ENCODE measurements at places on chromosomes 13 and 19.

- DNase-seq: no peak
Measured at GRCh38 chr13:33678084-33678483, 139.9 kb upstream of the RFC3 start.

GRCh38 chr13:97278435-97279411 lies 56.6 kb downstream of the MBNL2 start:
- no peak for DNase-seq

- DNase-seq: no peak
Measured at GRCh38 chr19:18876865-18877264, 19.1 kb downstream of the CERS1 start.

DNA sequence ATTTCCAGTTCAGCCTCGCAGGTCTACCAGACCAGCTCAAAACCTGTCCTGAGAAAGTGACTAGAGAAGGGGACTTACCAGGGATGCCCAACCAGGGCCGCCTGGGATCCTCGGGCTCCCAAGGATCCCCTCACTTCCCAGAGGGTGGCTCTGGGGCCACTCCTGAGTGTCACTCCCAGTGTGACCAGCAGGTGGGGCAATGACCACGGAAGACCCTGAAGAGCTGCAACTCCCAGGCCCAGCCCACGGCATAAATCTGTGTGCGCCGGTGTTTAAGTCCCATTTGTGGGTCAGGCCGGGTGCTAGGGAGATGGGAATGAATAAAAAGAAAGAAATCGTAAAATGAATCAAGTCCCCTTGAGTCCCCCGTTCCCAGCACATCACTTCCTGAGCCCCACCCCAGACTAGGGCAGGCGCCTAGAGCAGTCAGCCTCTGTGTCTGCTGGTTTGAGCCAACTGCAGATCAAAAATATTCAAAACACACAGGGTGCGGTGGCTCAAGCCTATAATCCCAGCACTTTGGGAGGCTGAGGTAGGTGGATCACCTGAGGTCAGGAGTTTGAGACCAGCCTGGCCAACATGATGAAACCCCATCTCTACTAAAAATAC lies 10.7 kb downstream of the PTGIR start:
- peak; percentile 71 for DNase-seq

DNA sequence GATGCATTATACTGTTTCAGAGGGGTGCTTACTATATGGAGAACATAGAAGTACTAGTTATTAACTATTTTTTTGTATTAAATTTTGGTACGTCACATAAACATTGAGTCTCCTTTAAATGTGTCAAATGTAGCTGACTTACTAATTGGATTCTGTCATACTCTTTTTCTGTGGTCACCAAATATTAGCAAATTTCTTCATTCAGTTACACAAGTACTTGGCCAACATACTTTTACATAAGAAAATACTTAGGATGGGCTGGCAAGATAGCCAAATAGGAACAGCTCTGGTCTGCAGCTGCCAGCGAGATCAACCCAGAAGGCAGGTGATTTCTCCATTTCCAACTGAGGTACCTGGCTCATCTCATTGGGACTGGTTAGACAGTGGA lies 19.2 kb downstream of the LPAR6 start:
- DNase-seq: no peak

DNA sequence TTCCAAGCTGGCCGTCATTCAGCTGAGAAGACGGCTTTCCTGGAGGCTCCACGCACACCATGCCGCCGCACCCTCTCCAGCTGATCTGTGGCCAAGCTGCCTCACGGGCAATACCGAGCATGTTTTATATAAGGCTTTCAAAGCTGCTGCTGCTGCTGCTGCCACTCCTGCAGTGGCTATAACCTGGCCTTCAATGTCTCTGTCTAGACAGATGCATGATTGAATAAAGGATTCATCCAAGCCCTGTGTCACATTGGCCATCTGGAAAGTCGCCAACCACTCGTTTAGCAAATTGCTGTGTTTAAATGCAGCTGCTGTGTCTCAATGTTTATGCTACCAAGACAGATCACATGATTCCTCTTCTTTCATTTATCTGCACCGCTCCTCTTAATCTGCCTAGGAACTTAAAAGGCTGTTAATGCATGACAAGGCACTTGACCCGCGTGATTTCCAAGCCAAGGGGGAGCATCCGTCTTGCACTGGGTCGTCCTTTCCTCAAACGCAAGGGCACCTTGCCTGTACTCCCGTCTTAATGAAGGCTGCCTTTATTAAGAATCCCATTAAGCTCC lies 114.3 kb downstream of the TEX26 start:
- peak; percentile 55 for DNase-seq

DNA sequence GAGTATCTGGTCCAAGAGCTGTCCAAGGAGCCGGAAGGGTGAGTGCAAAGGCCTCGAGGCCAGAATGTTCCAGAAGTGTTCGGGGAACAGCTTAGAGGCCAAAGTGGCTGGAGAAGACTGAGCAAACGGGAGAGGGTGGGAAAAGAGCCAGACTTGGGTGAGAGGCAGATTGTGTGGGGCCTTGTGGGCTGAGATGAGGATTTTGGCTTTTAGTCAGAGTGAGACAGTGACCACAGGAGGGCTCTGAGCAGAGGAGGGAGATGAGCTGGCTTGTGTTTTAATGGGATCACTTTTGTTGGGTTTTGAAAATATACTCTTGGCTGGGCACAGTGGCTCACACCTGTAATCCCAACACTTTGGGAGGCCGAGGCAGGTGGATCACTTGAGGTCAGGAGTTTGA lies 5.6 kb downstream of the NANOS2 start:
- no peak for DNase-seq

DNA sequence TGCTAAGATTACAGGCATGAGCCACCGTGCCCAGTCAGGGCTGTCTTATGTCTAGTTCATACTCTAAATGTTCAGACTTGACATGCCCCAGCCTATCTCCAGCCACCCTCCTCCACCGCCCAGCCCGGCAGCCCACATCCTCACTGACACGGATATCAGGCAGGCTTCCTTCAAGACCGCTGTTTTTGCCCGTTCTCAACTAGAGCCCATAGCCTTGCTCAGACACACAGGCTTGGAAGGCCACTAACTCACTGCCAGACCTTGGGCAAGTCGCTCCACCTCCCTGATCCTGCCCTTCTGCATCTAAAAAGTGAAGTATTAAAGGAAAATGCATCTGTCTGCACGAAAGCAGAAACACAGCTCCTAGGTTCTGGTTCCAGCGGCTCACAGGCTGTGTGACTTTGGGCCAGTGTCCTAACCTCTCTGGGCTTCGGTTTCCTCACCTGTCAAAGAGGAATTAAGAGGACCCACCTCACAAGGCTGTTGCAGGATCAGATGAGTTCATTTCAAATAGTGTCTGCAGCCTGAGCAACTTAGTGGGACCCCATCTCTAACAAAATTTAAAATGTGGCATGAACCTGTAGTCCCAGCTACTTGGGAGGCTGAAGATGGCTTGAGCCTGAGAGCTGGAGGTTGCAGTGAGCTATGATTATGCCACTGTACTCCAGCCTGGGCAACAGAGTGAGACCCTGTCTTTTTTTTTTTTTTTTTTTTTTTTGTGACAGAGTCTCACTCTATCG lies 14.5 kb upstream of the CERS4 start:
- DNase-seq: no peak

DNA sequence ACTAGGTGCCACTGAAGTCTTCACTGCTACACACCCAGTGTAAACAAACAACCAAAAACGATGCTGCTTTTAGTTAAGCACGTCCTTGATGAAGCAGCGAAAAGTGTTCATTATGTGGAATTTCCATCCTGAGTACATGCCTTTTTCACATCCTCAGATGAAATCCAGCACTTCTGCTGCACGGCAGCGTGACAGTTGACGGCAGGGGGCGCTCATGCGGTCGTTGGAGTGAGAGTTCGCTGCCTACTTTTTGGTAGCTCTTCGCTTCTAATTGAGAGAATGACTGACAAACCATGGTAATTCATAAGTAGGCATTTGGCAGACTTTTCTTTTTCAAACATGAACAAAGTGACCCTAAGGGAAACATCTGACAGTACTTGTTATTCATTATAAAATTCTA lies 1124.9 kb downstream of the EFNB2 start:
- DNase-seq: no peak

DNA sequence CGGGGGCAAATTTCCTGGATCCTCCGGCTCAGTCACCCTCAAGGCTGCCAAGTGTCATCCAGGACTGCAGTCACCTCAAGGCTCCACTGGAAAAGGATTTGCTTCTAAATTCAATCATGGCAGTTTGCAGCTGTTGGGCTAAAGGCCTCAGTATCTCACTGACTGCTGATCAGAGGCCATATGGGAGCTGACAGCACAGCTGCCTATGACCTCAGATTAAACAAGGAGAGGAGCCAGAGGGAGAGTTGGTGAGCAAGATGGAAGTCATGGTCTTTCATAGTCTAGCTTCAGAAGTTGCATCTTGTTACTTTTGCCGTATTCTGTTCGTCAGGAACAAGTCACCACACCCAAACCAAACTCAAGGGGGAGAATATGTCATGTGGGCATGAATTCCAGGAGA lies 849.7 kb downstream of the UQCRFS1 start:
- DNase-seq: no peak

- no peak for DNase-seq
Measured at GRCh38 chr13:39765801-39766463, 110.5 kb downstream of the COG6 start.

- no peak for DNase-seq
Measured at GRCh38 chr19:18484992-18485391, 36.9 kb downstream of the ELL start.

- DNase-seq: no peak
Measured at GRCh38 chr19:18481505-18482222, 40.2 kb downstream of the ELL start.

DNA sequence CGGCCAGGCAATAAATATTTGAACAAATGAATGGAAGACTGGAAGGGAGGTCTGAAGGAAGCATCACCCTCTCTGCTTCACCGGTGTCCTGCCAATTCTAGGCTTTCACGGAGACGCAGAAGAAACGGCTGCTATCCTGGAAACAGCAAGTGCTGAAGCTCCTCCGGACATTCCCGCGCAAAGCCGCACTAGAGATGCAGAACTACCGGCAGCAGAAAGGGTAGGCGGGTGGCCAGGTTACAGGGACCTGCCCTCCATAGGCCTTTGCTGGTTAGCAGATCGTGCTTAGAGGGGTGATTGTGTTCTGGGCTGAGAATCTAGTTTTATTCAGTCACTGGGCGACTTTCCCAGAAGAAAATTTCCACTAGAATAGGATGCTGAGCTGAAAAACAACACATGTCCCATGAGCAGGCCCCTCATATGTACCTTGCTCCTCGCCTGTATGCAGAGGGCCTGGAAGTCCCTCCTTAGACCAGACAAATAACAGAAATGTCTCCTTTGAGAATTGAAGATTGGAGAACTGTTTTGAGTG lies 11.0 kb downstream of the PAF1 start:
- DNase-seq: no peak

GRCh38 chr13:26456650-26457049 lies 100.8 kb upstream of the WASF3 start:
- DNase-seq: no peak

DNA sequence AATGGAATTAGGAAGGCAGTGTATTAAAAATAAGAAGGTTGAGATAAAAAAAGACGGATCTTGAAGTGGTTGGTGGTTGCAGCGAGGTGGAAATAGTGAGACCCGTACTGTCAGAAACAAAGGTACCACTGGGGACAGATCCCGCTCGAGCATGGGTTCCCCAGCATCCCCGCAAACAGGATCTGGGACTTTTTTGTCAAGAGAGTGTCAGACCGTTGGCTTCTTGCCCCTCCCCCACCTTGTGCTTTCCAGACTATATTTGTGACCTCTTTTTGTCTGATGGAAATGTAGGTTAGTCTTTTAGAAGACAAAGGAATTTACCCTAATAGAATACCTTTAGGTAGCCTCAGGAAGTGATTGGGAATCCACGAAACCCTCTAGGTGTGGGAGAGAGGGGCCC lies 4.2 kb downstream of the GATAD2A start:
- DNase-seq: no peak

GRCh38 chr19:46821512-46822409 lies 28.9 kb downstream of the AP2S1 start:
- no peak for DNase-seq

GRCh38 chr13:50969691-50970090 lies 60.1 kb downstream of the RNASEH2B start:
- DNase-seq: peak; percentile 19

GRCh38 chr13:112928972-112929782 lies 39.8 kb upstream of the MCF2L start:
- peak; percentile 60 for DNase-seq

DNA sequence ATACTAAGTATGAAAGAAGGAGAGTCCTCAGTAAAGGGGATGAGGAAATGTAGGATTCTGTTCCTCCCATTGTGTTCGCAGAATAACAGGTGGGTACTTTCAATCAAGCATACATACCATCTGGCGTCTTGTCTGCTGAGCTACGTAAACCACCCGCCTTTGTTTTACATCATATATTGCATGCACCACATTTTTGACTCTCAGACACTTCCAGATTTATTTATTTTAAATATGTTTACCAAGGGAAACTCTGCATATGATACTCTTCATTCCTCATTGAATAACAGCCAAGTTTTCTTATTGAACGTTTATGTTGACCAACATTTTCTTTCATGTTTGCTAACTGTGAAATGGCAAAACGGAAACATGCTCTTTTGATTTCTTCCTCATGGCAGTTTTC lies 174.1 kb downstream of the FGF14 start:
- no peak for DNase-seq

DNA sequence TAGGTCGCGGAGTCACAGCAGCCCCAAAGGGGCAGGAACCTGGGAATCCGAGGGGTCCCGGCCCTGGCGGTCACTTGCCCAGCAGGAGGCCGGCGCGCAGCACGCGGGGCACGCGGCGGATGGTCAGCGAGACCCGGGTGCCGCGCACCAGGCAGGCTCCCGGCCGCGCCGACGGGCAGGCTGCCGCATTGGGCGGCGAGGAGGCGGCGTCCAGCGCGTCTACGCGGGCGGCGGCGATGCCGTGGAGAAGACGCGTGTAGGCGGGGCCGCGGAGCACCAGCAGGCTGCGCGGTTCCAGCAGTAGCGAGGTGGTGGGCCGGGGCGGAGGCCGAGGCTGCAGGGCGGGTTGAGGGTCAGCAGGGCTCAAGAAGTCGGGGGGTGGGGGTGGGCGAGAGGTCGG lies 607 bp upstream of the SYNE4 start:
- no peak for DNase-seq

- DNase-seq: no peak
Measured at GRCh38 chr13:102580552-102581169, 16.1 kb upstream of the TPP2 start.

DNA sequence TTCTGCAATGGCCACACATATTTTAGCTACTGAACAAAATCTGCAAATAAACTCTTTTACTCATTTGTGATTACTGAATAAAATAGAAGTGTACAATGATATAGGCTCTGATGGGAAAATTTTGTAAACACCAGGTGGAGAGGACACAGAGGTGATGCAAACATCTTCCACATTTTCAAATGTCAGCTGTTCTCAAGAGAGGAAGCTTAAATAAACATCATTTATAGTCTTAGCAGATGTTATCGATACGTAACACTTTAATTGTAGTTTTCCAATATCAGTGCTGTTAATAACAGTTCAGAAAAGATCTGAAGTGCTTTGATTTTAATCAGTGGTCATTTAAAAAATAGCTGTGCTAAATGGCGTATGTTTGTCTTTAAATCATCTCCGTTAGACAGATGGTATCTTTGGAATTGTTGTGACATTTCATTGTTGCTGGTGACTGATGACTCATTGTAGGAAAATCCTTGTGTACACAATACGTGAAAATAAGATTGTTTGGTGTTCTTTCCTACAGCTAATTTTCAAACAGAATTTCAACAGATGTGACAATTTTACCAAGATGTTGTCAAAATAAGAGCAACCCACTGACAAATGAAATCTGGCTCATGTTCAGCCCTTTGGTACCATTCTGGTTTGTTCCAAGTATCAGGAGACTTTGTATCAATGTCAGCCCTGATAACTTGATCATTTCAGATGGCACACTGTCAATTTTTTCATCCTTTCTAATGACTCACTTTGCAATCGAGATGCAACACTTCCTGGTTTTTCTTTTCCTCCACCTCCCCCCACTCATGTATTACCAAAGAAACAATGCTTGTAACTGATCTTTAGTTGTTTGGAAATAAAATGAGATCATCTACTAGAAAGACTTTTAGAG lies 516.0 kb downstream of the DCT start:
- DNase-seq: no peak
